ENCODE measurements at places on chromosomes 12 and 14. TPM values are rescaled to one million over a fixed set of nuclear protein-coding genes. Genes with fewer than 3 reads are reported as not detected.
A peak's percentile ranks its signal among the peaks of the same experiment; 100 is the strongest.

Gene LALBA
- not detected for total RNA-seq

DNA sequence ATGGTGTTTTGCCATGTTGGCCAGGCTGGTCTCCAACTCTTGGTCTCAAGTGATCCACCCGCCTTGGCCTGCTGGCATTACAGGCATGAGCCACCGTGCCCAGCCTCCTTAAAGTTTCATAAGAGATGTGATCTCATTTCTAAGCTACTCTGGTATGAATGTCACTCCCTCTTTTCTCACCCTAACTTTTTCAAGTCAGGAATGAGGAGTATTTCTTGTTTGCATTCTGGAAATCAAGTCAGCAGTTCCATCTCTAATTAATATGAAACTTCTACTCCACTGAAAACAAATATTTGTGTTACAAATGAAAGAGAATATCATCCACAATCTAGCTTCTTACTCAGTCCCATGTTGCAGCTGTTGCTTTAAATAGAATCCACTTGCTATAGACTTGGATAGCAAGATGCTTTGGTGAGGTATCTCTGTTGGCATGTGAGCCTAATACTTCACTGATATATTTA is 61.3 kb downstream of the ARF6 start:
- peak; percentile 27 for DNase-seq

Gene GPR132
- total RNA-seq = 2.0 TPM

Gene TAS2R8
- 0.49 TPM for total RNA-seq

Gene SLC10A1
- not detected for total RNA-seq
